ENCODE measurements at places on chromosomes 5 and 9.

DNA sequence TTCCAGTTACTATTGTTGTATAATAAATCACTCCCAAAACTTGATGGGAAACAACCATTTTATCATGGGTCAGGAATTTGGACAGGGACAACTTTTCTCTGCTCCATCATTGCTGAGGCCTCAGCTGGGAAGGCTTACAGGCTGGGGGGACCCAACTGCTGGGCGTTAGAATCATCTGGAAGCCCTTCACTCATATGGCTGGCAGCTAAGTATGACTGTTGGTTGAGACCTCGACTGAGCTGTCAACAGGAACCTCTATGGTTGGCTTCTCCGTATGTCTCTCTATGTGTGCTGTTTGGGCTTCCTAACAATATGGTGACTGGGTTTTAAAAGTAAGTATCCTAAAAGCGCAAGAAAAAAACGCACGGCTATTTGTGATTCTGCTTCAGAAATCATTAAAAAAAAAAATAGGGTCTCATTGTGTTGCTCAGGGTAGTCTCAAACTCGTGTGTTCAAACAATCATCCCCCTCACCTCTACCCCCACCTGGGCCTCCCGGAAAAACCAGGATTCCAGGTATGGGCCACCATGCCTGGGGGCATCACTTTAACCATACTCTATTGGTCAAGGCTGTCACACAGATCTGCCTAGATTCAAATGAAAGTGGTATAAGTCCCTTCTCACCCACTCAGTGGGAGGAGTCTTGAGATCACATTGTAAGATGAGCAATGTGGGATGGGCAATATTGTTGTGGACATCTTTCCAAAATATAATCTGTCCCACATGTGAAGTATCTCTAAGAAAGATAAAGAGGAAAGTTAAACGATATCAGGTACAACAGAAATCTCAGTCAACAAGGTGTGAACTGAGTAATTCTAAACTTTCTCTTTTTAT is 15.2 kb downstream of the FNBP1 start:
- no peak for DNase-seq

DNA sequence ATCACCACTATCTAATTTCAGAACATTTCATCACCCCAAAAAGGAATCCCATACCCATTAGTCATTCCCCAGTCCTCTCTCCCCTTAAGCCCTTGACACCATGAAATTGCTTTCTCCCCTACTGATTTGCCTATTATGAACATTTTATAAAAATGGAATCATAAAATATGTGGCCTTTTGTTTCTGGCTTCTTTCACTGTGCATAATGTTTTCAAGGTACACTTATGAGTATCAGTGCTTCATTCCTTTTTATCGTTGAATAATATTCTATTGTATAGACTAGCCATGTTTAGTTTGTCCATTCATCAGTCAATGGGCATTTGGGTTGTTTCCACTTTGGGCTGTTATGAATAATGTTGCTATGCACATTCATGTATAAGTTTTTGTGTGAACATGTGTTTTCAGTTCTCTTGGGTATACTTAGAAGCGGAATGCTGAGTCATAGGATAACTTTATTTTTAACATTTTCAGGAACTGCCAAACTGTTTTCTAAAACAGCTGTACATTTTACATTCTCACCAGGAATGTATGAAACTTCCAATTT is 40.4 kb upstream of the FGF1 start:
- DNase-seq = no peak

GRCh38 chr5:179311581-179311980 is 33.7 kb downstream of the ADAMTS2 start:
- DNase-seq = no peak

- DNase-seq = no peak
Observed at GRCh38 chr5:14151416-14151815, 8.3 kb downstream of the TRIO start.

- no peak for DNase-seq
Observed at GRCh38 chr9:79382458-79382857, 189.3 kb upstream of the TLE4 start.

DNA sequence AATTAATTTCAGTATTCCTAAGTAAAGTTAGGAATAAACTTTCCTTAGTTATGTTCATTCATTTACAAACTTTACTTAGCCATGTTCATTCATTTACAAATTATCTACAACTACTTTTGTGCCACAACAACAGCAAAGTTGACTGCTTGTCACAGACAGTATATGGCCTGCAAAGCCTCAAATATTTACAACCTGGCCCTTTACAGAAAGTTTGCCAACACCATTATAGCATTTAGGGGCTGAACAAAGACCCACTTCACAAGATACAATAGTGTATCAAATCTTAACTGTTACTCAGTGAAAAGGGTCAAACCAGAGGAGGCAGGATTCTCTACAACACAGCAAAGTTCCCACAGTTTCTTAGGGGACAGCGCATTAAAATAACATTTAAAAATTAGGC is 9.7 kb upstream of the OTULINL start:
- no peak for DNase-seq

GRCh38 chr5:139574641-139575312 is 13.6 kb downstream of the UBE2D2 start:
- no peak for DNase-seq

GRCh38 chr5:91186101-91186500 is 197.0 kb downstream of the ARRDC3 start:
- no peak for DNase-seq

Measured in stimulated activated CD8-positive, alpha-beta memory T cell treated with anti-CD3 and anti-CD28 coated beads, Interleukin-2, amount 100 ng/mL, for 48 hours (primary cell).